HuH-7 (cell line): ENCODE measurements at places on chromosomes 12 and 14.

- DNase-seq: peak; percentile 50
These were observed 13.6 kb upstream of the PAX9 start for GRCh38 chr14:36647824-36648753.

DNA sequence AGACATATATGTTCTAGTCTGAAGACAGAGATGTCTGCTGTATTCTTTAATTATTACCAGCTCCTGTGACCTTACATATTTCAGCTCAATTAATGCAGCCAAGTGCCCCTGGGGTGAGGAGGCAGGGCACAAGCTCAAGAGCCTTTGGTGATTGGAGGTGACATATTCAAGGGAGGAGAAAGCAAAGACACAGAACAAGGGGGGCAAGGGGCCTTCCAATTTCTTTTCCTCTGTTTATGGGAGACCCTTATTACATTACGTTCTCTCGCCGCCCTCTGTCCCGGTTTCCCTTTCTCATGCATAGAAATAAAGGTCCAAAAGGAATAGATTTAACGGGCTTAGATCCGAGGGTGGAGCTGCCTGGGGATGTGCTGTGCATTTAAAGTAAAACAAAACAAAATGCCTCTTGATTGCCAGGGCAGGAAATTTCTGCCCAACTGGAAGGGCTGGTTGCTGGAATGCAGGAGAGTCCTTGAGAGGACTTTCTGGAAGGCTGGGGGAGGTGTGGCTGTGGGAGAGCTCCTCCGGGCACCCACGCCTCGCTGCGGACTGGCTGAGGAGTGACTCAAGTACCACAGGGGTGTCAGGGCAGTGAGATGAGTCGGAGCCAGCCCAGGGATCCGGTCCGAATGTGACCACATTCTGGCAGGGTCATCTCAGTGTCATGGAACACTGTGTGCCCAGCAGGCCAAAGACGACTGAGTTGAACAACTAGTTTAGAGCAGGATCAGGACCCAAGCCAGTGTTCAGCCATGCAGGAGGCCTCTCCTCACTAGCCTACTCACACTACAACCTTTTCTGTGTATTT, 32.1 kb upstream of the GSG1 start:
- DNase-seq: no peak

DNA sequence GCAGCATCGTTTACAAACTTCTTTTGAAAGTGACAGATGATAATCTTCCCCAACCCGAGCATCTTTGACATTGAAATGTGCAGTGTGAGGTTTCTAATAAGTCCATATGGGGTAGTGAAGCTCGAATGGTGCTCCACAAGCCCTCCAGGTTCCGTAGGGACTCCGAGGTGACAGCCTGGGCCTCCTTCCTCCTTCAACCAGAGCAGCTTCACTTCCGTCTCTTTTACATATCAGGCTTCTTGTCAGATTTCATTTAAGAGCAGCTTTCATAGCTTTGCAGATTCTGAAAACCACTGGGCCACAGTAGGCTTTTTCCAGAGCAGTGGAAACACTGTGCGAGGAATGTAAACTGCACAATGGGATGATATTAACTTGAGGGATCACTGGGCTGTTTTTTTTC, 103.6 kb upstream of the CPM start:
- DNase-seq: no peak

DNA sequence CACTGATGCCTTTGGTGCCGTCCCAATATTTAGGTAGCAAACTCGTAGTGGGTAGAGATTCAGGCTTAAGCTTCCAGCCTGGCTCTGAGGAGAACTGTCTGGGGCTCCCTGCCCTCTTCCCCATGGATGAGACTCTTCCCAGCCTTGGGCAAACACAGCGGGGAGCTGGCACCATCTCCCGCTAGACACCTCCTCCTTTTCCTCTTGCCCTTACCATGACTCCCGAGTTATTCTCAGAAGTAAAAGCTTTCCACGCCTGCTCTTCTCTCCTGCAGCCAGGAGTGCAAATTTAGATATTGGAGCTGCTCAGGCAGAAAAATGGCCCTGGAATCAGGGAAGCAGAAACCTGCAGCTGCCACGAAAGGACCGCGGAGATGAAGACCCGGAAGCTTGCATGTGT, 45.6 kb upstream of the RBM19 start:
- DNase-seq: no peak

- no peak for DNase-seq
These were observed 1083.8 kb downstream of the FLRT2 start for GRCh38 chr14:86613786-86614185.

DNA sequence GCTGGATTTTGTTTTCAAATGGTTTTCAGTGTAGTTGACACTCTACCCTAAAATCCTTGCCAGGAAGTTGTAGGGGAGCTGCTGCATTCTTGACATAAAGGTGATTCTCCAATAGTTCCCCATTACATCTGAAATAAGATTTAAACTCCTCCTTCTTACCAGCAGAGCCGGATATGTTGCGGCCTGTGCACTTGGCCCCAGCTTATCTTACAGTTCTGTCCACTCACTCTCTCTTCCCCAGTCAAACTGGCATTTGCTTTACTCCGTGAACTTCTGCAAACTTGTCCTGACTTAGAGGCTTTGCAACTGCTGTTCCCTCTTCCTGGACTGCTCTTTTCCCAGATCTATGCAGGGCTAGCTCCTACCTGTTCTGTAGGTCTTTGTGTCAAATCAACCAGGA, 929.5 kb downstream of the VRK1 start:
- DNase-seq: no peak

DNA sequence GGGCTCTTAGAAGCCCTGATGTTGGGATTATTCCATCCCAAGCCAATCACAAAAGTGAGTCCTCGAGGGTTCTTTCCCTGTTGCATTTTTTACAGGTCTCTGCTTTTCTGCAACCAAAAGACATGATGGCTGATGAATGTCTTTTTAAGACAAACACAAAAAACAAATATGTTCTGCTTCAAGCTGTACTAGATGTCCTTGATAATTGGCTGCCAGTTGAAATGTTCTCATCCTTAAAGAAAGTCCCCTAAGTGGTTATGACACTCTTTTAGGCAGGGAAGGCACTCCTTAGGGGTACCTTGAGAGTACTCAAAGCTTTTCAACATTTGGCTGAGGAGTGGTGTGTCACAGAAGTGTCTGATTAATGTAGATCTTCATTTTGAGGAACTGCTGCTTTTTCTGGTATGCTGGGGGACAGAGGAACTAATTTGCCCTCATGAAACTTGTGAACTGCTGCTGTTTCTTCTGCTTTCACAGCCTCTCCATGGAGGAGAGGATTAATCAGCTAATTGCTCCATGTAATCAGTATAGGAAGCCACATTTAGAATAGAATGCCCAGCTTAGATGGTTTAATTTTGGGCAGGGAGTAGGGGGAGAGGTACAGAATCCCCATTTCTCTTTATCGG, 22.8 kb upstream of the IGF1 start:
- DNase-seq: no peak

GRCh38 chr12:86543716-86544115, 287.5 kb upstream of the MGAT4C start:
- DNase-seq: no peak

- peak; percentile 10 for DNase-seq
These were observed 63.4 kb upstream of the IGF1 start for GRCh38 chr12:102543494-102544485.

DNA sequence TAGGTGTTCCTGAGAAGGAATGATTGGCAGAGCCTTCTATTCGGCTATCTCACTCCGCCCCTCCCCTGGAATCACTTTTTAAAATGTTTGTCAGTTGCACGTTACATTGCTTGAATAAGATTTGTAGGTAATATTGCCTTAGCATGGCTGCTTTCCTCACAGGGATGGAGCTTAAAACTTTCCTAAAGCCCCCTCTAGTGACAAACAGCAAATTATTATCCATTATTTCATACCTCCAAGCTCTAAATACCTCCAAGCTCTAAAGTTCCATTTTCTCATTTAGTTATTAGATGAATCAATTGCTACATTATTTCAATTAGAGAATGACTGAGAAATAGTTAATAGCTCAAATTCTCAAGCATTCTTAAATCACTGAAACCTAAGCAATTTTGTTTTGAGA, 5.1 kb upstream of the SPATA7 start:
- DNase-seq: no peak

DNA sequence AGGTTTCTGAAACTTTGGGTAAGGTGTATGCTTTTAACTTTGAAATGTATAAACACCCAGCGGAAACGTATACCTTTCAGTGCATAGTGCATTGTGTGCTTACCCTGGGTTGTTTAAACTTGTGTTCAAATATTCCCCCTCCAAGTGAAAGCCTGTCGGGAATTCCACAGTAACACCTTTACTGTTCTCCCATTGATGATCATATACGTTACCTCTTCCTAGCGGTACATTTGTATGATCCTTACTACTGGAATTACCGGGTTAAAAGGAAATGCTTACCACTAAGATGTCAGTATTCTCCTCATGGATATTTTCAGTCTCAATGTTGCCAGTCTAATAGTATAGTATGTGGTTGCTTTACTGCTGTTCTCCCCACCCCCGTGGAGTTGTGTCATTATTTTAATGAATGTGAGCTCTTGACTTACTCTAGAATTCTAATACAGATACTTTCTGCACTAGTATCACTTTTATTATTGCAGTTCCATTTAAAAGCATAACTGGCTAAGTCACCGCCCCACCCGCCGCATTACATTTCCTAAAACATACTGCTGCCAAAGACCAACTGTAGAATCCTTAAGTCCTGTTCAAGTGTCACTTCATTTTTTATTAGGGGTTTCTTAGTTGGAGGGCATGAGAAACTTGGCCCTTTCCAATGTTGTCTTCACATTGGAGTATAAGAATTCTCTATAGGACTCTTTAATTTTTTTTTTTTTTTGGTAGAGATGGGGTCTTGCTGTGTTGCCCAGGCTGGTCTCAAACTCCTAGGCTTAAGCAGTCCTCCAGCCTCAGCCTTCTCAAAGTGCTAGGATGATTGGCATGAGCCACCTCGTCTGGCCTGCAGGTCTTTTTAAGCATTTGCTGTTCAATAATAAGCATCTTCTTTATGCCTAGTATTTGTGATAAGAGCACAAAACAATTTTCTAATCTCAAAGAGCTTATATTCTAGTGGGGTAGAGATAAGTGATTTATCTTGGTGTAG, 24.9 kb downstream of the NUDT4 start:
- no peak for DNase-seq

- DNase-seq: no peak
These were observed 167.3 kb downstream of the PRKCH start for GRCh38 chr14:61488417-61489401.

- no peak for DNase-seq
These were observed 113.1 kb downstream of the CCDC60 start for GRCh38 chr12:119447618-119448017.

DNA sequence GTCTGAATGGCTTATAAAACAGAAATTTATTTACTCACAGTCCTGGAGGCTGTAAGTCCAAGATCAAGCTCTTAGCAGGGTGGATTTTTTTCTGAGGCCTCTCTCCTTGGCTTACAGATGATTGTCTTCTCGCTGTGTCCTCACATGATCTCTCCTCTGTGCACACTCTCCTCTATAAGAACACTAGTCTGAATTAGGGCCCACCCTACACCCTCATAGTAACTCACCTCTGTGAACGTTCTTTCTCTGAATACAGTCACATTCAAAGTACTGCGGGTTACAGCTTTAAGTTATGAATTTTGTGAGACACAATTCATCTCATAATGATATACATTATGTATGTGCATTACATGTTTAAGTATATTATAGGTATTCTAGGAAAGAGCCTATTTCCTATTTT, 135.7 kb upstream of the ATXN7L3B start:
- no peak for DNase-seq

GRCh38 chr12:45244561-45245343, 28.9 kb downstream of the ANO6 start:
- DNase-seq: no peak

DNA sequence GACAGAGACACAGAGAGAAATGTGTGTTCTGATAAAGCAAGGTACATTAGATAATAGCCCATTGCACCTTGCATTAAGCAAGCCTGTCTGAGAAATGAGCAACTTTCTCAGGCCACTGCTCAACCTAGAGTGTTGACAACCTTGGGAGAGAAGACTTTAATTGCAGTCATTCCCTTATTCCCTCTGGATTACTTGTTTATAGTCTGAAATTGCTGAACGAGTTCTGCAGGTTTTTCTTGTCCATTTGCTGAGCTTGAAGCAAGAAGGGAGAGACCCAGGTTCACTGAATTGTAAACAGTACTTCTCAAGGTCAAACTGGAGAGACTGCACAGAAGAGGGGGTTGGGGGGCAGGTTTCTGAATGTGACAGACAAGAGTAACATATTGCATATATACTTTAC, 159.4 kb upstream of the PLEKHG7 start:
- DNase-seq: no peak

- no peak for DNase-seq
These were observed 48.9 kb upstream of the EML1 start for GRCh38 chr14:99744199-99744872.

- DNase-seq: no peak
These were observed 13.3 kb downstream of the CPM start for GRCh38 chr12:68919581-68920239.

GRCh38 chr12:42420395-42420794, 94.4 kb downstream of the PPHLN1 start:
- DNase-seq: no peak

DNA sequence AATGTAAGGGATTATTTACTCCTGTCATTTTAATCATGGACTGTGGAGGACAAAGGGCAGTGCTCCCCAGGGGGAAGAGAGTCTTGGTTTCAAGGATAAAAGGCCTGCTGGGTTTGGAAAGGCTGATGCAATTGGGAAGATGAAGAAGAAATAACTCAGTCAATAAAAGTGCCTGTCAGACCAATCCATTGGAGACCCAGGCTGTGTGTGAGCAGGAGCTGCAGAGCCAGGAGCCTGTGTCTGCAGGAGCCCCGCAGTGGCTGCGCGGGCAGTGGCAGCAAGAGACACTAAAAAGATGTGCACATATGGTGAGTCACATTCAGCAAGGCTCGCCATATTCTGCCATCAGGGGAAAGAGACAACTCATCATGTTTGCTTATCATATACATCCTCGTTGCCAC, 90.4 kb downstream of the CRACR2A start:
- DNase-seq: no peak

- no peak for DNase-seq
These were observed 233.3 kb downstream of the CCDC59 start for GRCh38 chr12:82124711-82125380.

- DNase-seq: no peak
These were observed 1.9 kb upstream of the MYBPC1 start for GRCh38 chr12:101592921-101593320.

DNA sequence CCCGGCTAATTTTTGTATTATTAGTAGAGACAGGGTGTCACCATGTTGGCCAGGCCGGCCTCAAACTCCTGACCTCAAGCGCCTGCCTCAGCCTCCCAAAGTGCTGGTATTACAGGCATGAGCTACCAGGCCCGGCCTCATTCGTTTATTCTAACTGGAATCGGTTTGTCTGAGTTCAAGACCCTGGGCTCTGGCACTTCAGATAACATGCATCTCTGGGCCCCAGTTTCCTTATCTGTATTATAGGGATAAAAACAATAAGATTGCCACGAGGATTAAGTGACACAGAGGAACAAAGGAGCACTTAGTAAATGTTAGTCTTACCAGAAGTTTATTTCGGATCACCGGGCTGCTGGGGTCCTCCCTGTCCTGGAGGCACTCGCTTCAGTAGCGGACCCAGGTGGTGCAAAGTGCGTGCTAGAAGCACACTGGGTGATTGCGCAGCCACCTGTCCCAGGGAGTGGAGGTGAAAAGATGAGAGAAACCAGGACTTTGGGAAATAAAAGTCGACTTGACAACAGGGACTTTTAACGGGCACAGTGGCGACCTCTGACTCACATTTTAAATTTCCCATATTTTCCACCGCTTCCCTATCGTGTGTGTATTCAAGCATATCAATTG, 37.5 kb downstream of the ACACB start:
- peak; percentile 53 for DNase-seq
